Stimulated activated CD8-positive, alpha-beta memory T cell treated with anti-CD3 and anti-CD28 coated beads, Interleukin-4, amount 100 ng/mL, for 4 hours (primary cell): ENCODE measurements at places on chromosomes 5 and 9.

DNA sequence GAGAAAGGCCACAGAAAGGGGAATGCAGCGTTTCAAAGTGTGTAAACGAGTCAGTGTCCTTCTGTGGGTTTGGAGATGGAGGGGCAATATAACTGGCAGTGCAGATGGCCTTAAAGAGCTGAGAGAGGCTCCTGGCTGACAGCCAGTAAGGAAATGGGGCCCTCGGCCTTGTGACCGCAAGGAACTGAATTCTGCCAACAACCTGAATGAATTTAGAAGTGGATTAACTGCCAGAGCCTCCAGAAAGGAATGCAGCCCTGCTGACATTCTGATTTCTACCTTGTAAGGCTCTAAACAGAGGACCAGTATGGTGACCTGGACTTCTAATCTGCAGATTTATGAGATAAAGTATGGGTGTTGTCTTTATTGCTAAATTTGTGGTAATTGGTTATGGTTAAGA lies 17.5 kb upstream of the NREP start:
- no peak for DNase-seq

GRCh38 chr5:8650186-8650585 lies 781.2 kb downstream of the MTRR start:
- DNase-seq = no peak

- DNase-seq = no peak
These were observed 262.0 kb downstream of the SAXO1 start for GRCh38 chr9:18771011-18771410.

- DNase-seq = no peak
These were observed 96.4 kb upstream of the SPRY4 start for GRCh38 chr5:142421228-142421617.

DNA sequence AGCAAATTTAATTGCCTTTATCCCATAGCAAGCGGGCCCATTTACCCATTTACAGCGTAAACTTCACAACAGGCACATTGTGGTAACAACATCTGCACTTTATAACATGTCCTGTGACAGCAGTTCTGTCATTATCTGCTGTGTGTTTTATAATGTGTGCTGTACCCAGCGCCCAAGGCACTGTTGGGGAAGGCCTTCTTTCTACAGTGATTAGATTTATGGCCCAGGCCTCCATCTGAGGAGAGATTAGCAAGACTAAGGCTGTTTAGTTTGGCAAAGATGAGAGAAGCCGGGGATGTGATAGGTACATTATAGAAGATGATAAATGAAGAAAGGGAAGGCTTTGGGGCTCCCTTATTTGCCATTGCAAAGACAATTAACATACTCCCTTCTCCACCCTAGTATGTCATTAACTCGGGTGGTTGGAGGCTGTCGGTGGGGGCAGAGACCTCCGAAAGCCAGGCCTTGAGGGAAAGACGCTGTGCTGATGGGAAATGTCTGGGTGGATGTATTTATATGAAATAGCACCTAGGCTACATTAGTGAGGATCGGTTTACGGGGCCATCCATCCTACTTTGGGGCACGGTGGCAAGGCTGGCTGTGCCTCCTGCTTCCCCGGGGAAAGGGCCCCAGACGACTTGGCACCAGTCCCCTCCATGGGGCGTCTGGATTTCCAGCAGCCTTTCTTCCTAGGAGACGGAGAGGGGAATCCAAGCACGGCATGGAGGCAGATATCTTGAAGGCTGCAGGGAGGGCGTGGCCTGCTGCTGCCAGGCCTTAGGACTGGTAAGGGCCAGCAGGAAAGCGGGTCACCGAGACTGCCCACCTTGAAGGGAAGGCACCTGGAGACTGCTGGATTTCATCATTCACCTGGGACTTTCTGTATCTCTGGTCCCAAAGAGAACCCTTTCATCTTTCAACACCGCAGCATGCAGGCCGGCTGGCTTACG lies 64.3 kb upstream of the PTCH1 start:
- DNase-seq = no peak

- DNase-seq = no peak
These were observed 31.1 kb upstream of the DUSP1 start for GRCh38 chr5:172802112-172802511.

DNA sequence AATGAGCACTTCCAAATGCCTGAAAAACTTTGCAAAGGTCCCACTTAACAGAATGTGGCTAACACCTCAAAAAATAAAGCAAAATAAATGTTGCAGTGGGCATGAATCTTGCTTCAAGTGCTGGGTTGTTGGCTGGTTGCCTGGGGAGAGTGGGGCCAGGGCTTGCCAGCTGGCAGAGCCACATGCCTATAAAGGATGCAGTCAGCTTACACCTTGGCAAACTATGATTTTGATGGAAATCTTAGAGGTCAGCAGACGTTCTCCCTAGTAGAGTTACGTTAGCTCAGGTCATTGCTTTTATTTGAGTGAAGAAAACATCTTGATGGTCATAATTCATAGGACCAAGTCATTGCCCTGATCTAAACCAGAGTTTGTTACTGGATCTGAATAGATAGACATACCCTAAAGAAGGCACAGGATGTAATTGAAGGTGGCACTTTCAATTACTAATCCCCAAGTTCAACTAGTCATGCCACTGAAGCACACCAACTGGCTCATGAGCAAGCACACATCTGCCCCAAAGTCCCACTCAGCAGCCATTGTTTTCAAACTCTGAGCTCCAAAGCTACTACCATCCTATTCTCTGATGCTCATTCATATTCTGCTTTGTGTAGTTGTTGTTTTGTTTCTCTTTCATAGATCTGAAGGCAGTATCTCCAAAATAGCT lies 51.2 kb upstream of the ZSWIM6 start:
- no peak for DNase-seq

GRCh38 chr9:127197861-127198430 lies 66.6 kb upstream of the GARNL3 start:
- DNase-seq = no peak

DNA sequence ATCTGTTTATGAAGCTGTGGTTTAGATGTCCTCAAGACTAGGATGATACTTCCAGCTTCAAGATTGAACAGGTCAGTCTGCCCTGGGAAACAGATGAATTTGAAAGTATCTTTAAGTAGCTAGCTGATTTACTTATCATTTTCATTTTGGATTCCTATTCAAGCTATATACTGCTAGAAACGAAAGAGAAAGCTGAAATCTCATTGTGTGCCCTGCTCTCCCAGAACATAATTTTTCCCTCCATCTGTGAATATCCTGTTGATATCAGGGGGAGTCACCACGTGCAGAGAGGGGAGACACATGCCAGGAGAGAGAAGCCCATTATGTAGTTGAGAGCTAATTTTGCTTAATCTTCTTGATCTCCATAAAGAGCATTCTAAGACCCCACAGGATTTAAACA lies 439.1 kb downstream of the NR2F1-AS1 start:
- no peak for DNase-seq

GRCh38 chr5:121757753-121758152 lies 93.9 kb upstream of the FTMT start:
- DNase-seq = no peak

DNA sequence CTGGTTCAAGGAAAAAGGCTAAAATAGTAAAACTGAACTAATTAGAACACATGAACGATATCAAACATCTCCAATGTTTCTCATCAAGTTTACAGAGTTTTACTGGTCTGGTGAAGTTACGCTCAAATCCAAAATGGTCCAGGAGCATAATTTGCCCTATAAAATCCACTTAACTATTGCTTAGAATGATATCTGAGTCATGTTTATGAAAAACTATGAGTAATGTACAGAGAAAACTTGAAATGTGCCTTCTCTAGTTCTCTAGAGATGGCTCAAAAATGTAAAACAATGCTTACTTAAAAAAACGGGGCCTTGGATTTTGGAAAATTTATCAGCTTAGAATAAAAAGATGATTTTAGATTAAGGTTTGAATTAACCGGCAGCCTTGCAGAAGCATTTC lies 108.1 kb downstream of the FBXW11 start:
- DNase-seq = no peak

GRCh38 chr5:69502767-69503488 lies 10.3 kb downstream of the OCLN start:
- DNase-seq = no peak

- DNase-seq = no peak
These were observed 12.1 kb downstream of the CXCL14 start for GRCh38 chr5:135566422-135567400.

DNA sequence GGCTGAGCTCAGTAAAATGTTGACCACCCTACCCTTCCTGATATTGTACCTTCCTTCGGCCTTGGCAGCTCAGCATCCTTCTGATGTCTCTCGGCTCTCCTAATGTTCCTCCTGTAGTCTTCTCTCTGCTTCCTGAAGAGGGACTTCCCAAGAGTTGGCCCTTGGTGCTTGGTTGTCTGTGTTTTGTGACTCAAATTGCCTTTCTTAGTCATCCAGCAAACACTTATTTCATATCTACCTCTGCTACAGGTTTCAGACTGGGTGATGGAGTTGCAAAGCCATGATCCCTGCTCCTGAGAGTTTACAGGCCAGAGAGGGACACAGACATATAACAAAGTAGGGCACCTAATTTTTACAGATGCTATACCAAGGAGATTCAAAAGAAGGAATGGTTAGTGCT lies 70.1 kb downstream of the SV2C start:
- DNase-seq = no peak

DNA sequence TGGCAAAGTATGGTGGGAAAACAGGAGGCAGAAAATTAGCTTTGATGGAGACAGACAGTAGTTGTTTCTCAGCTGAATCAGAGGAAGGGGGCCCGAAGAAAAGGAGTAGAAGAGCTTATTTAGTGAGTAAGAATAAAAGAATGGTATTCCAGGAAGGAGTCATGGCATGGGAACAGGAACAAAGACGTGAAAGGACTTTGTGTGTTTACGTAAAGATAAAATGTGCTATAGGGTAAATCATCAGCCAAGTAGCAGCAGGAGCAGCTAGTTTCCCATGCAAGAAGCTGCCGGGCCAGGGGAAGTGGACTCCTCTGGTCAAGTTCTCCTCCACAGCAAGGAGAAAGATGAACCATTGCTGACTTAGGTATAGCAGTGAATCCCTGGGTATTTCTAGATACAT lies 454.5 kb downstream of the HINT1 start:
- no peak for DNase-seq

DNA sequence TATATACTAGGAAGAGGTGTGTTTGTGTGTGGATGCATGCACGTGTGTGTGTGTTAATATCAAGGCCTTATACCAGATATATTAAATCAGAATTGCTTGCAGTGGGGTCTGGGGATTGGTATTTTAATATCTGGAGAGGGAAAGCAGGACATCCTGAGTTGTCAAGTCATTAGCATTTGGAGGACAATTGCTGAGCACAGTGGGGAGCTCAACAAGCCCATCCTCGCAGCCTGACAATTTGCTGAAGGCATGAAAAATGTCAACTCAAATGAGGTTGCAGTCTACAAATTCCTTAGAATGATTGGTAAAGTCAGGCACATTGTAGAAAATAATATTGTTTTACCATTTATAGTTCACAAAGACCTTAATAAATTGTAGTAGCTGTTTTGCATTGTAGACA lies 627.4 kb downstream of the LRRC70 start:
- DNase-seq = no peak

GRCh38 chr9:136259836-136260235 lies 14.2 kb upstream of the QSOX2 start:
- DNase-seq = no peak

GRCh38 chr5:86737579-86737978 lies 119.8 kb downstream of the COX7C start:
- no peak for DNase-seq

- DNase-seq = no peak
These were observed 11.3 kb downstream of the MSX2 start for GRCh38 chr5:174735498-174736330.

- no peak for DNase-seq
These were observed 62.2 kb downstream of the IPPK start for GRCh38 chr9:92607773-92608172.

DNA sequence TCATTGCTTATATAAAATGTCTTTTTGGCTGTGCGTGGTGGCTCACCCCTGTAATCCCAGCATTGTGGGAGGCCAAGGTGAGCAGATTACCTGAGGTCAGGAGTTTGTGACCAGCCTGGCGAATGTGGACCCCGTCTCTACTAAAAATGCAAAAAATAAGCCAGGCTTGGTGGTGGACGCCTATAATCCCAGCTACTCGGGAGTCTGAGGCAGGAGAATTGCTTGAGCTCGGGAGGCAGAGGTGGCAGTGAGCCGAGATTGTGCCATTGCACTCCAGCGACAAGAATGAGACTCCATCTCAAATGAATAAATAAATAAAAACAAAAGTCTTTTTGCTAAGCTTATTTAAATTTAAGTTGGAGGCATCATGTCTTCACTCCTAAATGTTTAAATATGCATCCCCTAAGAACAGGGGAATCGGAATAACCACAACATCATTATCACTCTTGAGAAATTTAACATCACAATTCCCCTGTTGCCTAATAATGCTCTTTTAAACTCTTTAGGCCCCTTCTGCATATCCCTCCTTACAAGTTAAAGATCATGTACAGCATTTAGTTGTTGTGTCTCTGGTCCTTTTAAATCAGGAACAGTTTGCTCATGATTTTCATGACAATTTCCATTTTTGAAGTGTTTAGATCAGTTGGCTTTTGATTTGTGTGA lies 72.8 kb downstream of the ERBIN start:
- no peak for DNase-seq

DNA sequence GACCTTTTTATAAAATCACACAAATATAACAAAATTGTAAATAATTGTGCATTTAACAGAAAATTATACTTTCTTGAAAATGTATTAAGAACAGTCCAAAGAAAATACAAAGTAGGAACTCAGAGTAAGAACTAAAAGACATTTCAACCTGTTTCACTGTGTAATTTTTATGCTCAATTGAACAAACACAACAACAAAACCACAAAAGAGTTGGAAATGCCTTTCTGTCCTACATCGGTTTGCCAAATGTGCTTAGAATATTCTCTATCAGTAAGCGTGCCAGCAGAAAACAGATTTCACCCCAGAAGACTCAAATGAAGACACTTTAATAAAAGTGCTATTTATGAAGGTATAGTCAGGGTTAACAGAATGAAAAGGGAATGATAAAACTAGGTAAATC lies 592.1 kb downstream of the PRELID2 start:
- no peak for DNase-seq

GRCh38 chr9:126497660-126498275 lies 116.0 kb upstream of the LMX1B start:
- no peak for DNase-seq

DNA sequence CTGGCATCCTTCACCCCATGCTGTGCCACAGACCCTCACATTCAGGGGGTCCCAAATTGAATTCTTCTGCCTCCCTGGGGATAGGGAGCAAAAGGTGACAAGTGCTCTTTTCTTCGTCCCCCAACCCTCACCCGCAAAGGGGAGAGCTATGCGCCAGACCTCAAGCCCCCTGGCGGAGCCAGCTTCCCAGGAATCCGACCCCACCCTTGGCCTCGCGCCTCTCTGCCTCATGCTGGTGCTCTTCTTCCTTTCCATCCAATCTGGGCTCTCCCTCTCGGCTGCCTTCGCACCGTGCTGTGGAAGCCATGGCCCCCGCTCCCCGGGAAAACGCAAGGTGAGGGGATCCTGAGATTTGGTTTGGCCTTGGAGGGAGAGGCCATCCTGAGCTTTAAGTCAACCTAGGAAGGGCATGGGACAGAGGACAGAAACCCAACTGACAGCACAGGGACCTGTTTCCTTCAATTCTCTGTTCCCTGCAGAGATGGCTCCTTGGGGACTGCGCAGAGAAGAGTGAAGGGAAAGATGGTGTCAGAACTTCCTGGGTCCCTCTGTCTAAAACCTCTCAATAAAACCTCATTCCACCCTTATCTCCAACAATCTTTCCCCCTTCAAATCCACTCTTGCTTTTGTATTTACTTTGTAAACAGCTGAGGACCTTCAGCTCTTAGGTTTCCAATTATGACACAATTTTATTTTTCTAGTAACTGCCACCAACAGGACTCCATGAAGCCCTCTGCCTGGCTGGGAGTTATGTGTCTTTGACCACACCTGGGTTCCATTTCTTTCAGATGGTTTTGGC lies 36.3 kb upstream of the CRB2 start:
- DNase-seq = no peak
